ENCODE measurements at places on chromosomes 6 and 20.

GRCh38 chr6:133891149-133891926 lies 2.4 kb downstream of the TCF21 start:
- no peak for DNase-seq

DNA sequence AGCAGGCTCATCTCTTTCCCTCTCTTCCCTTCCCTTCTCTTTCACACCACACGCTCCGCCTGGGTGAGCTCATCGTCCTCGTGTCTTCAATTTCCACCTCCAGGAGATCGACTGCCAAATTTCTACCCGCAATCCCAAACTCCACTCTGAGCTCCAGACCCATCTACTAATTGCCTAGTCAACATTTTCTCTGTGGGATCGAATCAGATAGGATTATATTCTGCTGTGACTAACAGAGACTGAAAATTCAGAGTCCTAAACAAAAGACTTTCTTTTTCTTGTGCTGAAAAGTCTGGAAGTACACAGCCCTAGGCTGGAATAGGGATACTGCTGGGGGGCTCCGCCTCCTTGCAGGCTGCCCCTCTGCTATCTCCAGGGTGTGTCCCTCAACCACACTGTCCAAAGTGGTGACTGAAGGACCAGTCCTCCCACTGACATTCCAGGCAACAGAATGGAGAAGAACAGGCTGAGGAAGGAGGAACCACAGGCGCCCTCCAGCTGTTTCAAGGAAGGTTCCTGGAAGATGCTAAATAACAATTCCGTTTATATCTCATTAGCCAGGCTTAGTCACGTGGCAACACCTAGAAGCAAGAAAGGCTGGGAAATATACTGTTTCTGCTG lies 5.0 kb upstream of the HSPA12B start:
- no peak for DNase-seq

DNA sequence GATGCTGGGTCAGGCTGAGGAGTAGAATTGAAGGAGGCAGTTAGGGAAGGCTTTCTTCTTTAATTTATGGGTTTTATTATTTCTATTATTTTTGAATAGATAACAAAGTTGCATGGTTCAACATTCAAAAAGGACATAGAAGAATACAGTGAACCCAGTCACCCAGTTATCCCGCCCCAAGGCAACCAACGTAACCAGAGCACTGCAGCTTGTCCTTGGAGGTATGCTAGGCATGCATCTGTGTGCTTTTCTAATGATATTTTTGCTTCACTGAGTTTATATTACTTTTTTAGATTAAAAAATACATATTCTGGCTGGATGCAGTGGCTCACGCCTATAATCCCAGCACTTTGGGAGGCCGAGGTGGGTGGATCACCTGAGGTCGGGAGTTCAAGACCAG lies 47.4 kb upstream of the DSN1 start:
- no peak for DNase-seq

DNA sequence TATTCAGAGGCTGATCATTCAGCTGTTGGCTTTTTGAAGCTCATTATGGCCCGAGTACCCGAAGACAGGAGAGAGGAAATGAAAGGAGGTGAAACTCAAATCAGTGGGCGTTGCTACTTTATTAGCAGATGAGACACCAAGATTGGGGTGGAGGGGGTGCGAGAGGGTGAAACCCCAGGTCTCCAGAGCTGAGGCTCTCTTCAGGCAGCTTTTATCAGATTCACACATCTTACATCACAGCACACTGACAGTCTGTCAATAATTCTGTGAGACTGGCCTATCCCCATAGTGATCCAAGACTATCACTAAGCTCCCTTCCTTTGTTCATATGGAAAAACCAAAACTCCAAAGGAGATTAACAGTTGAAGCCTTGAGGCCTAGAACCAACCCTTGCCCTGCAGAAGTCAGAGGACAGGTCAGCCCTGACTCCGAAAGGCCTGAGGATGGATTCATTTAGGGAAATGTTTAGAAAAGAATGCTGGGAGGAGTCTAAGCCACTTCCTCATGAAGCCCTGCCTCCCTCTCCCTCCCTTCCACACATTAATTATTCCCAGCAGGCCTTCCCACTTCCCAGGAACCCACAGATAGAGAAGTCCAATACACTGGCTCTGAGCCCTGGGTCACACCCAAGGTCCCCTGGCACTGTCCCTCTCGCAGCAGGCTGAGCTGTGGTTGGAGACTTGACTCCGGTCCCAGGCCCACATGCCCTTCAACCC lies 23.2 kb downstream of the TRERF1 start:
- no peak for DNase-seq

GRCh38 chr20:62570897-62571668 lies 71.2 kb upstream of the SLCO4A1 start:
- no peak for DNase-seq

DNA sequence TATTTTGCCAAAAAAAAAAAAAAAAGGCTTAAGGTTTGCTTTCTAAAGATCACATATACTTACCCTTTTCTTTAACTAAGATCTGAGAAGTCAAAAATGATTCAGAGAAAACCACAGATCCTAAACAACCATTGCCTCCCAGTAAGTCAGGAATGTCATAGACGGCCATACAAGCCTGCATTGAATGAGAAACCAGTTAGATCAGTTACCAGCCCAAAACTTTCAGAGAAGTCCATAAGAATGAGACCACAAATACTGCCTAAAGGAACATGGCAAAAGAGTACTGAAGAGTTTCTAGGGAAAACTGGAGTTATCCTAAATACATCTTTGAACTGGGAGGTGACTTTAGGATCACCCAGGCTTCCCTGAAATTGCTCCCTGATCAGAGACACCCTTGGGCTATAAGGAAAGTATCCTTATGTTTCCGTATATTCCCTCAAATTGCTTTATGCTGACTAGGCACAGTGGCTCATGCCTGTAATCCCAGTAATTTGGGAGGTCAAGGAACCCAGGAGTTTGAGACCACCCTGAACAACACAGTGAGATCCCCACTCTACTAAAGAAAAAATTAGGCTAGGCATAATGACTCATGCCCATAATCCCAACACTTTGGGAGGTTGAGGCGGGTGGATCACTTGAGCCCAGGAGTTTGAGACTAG lies 79.4 kb upstream of the SLC4A11 start:
- no peak for DNase-seq

DNA sequence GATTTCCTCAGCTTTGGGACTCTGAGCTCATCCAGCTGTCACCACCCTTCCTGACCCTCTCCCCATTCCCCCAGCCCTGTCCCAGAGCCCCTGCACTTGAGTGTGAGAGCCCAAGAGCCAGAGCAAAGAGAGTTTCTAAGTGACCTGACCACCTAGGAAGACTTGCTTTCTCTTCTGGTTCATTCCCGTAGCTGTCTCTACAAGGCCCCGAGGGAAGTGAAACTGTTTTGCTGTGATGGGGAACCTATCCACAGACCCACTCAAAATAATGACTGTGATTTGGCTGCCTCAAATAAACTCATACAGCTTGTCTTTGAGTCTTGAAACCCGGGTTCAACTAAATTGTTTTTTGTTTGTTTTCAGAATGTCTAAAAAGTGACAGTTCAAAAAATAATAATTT lies 74.6 kb upstream of the XRN2 start:
- no peak for DNase-seq

- DNase-seq: no peak
Observed at GRCh38 chr6:82786248-82786647, 279.4 kb downstream of the UBE3D start.

GRCh38 chr6:24458134-24458533 lies 31.2 kb downstream of the GPLD1 start:
- no peak for DNase-seq

DNA sequence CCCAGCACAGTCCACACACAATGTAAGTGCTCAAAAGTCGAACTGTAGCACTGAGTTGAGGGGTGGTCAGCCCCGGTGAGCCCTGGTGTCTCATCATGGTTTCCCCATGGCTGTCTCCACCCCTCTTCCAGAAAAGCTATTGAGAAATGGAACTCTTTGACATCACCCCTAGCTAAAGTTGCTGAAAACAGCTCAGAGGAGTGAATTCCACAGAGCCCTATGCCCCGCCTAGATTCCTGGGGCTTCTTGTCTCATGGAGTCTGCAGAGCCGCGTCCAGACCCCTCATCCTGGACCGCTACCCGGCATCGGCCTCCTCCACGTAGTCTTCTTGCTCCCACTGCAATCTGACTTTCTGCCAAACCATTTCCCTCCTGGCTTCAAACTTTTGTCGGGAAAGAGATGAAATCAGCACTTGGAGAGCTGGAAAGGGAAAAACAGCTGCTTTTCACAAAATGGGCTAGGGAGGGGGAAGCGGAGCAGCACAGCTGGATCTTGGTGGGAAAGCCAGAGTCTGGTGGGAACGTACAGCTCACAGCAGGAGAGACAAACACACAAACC lies 132.2 kb downstream of the SNX5 start:
- no peak for DNase-seq

DNA sequence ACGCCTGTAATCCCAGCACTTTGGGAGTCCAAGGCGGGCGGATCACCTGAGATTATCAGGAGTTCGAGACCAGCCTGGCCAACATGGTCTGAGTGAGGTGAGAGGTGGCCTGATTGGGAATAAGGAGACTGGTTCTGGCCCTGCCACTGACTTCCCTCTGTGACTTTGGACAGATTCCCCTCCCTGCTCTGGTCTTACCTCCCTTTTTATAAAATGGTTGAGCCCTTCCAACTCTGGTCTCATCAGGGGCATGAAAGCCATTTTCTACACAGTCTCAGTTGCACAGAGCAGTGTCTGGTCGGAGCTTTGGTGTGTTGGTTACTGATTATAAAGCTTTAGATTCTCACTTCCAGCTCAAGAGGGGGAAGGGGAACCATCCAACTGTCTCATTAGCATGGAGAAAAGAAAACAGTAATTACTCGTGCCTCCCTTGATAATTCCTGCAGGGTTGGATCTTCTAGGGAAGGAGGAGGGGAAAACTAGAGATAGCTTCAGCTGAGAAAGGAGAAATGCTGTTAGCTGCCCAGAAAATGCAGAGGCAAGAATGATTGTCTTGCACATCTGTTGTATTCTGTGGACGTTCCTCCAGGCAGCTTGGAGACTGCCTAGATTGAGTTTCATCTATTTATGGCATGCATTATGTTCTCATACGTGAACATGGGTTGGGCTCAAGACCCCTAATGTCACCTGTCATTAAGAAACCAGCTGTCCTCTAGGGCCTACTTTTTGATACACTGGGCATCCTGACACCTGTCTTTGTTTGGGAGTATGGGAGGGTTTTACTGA lies 30.4 kb downstream of the RALY start:
- DNase-seq: no peak

DNA sequence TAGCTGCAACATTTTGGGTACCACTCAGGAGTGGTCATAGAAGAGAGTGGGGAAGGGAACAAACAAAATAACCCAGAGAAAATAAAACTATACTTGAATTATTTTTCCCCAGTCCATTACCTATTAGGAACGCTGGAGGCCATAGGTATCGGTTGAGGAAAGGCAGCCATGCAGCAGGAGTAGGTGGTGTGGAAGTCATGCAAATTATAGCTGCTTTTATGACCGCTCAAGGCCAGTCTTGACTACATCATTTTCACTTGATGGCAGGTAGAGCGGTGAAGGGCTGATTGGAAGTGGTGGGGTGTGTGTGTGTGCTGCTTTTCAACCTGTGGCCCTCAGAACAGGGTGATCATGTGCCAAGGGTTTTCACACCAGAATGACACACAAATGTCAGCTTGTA lies 36.5 kb upstream of the KIF13A start:
- no peak for DNase-seq

DNA sequence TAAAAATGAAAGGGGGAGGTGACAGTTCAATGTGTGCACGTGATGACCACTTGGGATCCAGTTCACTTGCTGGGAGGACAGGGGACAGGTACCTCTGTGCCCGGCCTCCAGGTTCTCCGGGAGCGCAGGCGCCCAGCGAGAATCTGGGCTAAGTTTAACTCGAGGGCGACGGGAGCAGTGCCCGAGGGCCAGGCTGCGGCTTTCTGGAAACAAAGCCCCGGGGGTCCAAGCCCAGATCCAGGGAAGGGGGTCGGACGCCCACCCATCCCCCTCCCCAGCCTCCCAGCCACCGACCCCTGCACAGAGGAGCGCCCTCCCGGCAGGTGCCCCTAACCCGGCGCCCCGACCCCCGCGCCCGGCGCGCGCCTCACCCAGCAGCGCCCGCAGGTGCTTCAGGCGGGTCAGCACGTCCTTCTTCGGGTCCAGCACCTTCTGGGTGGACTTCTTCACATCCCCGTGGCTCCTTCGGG lies 405 bp downstream of the RALGAPA2 start:
- DNase-seq: no peak

- DNase-seq: no peak
Observed at GRCh38 chr6:20991910-20992309, 457.7 kb downstream of the CDKAL1 start.

DNA sequence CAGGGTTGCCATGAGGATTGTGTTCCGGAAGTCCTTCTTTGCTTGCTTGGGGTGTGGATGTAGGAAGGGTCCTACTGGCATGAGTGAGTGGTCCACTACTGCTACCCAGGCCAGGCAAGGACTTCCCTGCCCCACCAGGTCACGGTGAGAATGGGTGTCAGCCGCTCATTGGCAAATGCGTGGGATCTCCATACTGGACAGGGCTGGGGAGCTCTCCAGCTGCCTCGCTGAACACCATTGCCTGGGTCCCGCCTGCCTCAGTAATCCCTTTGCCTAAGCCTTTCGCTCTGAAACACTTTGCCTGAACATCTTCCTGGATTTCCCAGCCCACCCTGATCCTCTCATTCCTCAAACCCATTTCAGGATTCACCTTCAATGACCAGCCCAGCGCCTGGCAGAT lies 59.5 kb downstream of the CTCFL start:
- DNase-seq: no peak

DNA sequence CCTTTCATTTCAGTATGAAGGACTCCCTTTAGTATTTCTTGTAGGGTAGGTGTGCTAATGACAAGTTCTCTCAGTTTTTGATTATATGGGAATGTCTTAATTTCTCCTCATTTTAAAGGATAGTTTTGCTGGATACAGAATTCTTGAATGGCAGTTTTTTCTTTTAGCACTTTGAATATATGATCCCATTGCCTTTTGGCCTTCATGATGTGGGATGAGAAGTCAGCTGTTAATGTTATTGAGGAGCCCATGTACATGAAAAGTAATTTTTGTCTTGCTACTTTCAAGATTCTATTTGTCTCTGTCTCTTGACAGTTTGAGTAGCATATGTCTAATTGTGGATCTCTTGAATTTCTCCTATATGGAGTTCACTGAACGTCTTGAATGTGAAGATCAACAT lies 30.9 kb downstream of the RSPH3 start:
- no peak for DNase-seq

- no peak for DNase-seq
Observed at GRCh38 chr6:63732336-63732735, 96.7 kb downstream of the PHF3 start.

DNA sequence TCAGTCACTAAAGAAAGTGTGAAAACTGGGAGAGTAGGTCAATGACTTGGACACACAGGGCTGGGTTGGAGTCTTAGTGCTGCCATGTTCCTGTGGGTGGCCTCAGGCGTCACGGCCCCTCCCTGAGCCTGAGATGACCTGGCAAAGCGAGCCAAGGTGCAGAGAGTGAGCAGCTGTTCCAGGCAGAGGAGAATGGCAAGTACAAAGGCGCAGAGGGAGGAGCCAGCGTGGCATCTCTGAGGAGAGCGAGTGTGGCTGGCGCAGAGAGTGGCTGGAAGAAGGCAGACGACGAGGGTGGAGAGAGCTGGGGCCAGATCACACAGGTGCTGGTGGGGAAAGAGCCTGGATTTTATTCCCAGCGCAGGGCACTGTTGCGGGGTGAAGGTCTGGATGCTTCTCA lies 20.6 kb upstream of the CHMP4B start:
- no peak for DNase-seq
